ENCODE measurements at places on chromosomes 16 and 17.

DNA sequence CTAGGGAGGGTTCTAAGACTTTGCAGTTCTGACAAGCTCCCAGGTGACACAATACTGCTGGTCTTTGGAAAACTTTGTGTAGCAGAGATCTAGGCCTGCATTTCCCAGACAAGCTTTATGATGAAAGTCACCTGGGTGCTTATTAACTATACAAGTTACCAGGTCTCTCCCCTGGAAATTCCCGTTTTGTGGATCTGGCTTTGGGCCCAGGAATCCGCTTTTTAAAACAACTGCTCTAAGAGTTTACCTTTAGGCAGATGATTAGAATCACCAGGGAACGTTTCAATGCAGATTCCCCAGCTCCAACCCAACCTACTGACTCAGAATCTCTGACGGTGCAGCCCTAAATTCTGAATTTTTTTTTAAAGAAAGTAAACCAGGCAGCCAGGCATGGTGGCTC is 36.3 kb downstream of the MYH3 start:
- DNase-seq, result no peak

GRCh38 chr16:57764341-57765159 is 29.0 kb downstream of the KATNB1 start:
- DNase-seq, result peak; percentile 74

GRCh38 chr17:58920773-58921172 is 165.1 kb downstream of the PPM1E start:
- no peak for DNase-seq

- DNase-seq, result no peak
These were observed 3.1 kb upstream of the PERCC1 start for GRCh38 chr16:1427473-1428461.

GRCh38 chr17:5418858-5419355 is 555 bp downstream of the NUP88 start:
- peak; percentile 62 for DNase-seq

DNA sequence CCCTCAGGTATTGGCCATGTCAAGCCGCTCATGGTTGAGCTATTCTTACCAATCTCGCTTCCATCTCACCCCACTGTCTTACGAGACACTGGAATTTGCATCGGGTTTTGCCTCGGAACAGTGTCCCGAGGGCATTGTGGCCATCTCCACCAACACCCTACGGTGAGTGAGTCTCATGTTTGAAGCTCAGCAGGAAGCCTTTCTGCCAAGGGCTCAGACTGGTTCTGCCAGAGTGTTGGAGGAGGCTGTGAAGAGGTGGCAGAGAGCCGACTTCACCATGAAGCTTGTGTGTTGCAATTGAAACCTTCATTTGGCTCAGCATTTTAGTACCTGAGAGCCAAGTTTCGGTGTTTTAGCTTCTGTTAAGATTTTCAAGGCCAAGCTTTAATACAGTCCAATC is 38.0 kb downstream of the SF3B3 start:
- no peak for DNase-seq

- DNase-seq, result no peak
These were observed 45.6 kb upstream of the PIK3R6 start for GRCh38 chr17:8913091-8913490.

DNA sequence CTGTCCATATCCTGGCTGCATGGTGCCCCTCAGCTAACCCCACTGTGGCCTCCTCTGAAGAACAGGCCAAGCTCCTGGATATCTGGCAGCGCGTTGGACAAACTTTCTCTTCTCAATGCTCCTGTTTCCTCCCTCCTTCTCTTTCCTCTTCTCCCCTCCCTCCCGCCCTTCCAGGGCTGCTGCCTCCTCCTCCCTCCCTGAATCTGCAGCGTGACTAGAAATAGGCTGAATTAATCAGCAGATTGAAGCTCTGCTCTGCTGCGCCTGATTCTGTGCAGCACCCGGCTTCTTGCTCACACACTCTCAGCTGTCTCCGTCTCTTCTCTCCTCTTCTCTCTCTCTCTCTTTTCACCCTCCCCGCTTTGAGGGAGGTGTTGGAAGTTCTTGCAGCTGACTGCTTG is 19.8 kb downstream of the TMEM94 start:
- DNase-seq, result no peak

DNA sequence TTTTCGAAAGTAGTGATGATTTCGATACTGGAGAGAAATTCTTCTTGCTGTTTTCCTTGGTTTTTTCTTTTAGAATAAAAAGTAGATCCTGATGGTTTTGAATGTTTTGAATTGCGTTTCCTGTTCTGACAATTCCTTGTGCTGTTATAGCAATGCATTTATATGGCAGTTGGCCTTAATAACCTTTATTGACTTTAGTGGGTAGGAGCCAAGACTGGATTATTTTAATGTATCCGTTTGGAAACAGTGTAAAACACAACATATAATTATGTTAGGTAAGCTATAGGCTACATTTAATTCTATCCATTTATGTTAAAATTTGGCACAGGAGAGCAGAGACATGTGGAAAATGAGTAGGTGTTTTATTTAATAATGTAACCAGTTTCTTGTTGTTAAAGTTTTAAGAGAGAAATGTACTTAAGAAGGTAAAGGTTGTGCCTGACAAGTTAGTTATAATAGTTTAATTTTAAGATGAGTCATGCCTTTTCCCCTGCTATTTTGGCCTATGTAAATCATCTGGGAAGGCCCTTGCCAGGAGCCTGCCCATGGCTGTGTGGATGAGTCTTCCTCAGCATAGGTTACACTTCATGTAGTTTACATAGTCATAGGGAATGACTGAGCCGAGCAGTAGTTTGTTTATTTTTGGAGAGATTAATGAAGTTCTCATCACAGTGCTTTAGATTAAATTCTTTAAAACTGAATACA is 189.9 kb downstream of the FTO start:
- DNase-seq, result no peak

- DNase-seq, result no peak
These were observed 509.6 kb downstream of the CDH13 start for GRCh38 chr16:83136419-83136818.

- peak; percentile 16 for DNase-seq
These were observed 1.0 kb downstream of the LITAF start for GRCh38 chr16:11585460-11586377.

DNA sequence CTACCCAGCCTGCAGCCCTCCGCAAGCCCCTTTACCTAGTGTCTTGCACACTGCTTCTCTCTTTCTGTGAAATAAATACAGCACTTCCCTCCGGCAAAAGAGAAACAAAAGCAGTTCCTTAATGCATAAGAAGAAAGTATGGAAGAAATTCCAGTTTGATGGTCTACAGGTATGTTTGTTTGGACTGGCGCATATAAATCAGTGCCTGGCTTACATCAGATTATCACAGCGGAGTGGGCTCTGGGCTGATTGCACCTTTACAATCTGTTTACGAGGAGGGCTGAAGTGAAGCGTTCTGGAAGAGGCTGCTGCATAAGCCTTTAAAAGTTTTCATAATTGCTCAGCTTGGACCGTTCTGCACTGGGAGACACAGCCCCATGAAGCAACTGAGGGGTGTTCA is 153.5 kb upstream of the FOXF1 start:
- DNase-seq, result no peak

GRCh38 chr17:6948562-6948961 is 47.3 kb upstream of the ALOX12 start:
- no peak for DNase-seq

DNA sequence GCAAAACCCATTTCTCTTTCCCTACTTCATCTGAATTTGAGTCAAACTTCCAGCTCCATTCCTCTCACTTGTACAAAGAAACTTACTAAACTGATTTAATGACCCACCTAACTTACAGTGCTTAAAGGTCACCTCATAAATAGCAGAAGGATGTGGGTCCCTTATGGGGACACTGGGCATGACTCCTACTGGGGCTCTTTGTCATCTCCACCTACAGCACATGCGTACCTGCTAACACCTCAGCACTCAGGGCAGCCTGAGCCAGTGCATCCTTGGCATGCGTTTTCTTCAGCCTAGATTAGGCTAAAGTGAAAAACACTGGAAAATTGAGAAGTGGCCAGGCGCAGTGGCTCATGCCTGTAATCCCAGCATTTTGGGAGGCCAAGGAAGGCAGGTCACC is 63.2 kb downstream of the HELZ start:
- no peak for DNase-seq

DNA sequence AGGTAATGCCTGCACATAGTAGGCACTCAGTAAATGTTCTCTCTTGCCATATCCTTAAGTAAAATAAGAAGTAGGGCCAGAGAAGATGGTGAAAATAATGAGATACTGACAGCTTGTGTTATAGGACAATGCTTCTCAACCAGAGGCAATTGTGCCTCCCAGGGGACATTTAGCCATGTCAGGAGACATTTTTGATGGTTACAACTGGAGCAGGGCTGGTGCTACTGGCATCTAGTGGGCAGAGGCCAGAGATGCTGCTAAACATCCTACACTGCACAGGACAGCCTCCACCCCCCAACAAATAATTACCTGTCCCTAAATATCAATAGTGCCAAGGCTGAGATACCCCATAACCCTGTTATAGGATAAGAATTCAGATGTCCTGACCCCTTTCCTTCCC is 1.7 kb downstream of the RAD51D start:
- peak; percentile 58 for DNase-seq

DNA sequence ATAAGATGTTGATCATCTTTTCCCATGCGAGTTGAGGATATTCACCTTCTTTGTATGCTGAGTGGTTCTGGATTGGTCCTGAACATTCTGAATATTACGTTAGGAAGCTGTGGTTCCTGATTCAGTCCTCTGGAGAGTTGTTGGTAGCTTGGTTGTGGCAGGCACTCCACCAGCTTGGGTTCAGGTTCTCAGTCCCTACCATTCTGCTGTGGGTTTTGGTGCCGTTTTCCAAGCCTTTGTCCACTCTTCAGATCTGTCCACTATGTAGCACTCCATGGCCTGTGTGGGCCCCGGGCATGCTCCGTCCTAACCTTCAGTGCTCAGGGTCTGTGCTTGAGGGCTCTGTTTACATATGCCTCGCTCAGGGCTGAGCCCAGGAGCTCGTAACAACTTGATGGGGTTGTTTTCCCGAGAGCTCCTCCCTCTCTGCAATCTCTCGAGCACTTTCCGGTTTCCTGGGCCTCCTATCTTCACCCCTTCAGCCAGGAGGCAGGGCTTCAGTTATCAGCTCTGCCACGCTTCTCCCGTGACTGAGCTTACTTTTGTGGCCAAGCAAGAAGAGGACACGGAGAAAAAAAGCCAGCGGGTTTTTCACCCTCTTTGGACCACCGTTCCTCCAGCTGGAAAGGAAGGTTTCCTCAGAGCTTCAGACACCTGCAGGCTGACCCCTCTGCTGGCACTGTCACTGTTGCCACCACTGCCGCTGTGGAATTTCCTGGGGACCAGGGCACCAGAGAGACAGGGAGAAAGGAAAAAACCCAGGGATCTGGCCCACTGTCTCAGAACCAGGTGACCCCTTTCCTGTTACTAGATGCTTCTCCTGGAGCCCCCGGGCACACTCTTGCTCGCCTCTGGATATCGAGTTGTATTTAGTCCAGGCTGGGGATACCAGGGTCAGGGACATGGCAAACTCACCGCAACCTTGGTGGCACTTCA is 19.6 kb downstream of the KIAA0513 start:
- DNase-seq, result peak; percentile 96

- DNase-seq, result no peak
These were observed 12.2 kb upstream of the ZNF267 start for GRCh38 chr16:31861455-31861854.

DNA sequence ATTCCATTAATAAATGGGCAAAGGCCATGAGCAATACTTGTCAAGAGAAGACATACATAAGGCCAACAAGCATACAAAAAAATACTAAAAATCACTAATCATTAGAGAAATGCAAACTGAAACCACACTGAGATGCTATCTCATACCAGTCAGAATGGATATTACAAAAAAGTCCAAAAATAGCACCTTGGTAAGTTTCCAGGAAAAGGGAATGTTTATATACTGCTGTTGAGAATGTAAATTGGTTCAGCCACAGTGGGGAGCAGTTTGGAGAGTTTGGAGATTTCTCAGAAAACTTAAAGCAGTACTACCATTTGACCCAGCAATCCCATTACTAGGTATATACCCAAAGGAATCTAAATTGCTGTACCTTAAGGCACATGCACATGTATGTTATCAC is 467.7 kb downstream of the CDH11 start:
- no peak for DNase-seq

GRCh38 chr17:41223821-41224220 is 2.6 kb upstream of the KRTAP9-2 start:
- no peak for DNase-seq

DNA sequence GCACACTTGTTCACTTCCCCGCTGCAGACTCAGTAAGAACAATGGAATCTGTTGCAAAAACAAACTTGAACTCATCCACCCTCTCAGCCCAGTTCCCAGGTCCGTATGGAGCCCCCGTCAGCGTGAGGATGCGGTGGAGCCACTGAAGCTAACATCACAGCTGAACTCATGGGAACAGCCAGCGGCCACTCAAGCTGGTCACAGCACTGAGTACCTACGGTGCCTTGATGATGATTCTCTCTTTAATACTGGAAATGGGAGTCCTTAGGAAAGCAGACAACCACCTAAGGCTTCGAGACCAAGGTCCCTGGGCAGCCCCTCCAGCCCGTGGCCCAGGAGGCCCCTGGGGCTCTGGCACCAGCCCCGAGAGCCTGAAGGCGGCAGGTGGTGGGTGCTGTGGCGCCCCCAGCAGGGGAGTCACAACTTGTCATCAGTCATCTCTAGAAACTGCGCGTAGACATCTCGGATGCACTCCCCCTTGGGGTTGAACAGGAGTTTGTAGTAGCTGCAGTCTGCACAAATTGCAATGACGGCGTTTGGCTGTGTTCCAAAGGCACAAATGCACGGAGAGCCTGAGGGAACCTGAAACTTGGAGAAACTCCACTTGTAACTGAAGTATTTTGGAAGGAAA is 31.0 kb upstream of the RHOT1 start:
- peak; percentile 61 for DNase-seq

- DNase-seq, result no peak
These were observed 215.8 kb downstream of the TANC2 start for GRCh38 chr17:63181856-63182255.

DNA sequence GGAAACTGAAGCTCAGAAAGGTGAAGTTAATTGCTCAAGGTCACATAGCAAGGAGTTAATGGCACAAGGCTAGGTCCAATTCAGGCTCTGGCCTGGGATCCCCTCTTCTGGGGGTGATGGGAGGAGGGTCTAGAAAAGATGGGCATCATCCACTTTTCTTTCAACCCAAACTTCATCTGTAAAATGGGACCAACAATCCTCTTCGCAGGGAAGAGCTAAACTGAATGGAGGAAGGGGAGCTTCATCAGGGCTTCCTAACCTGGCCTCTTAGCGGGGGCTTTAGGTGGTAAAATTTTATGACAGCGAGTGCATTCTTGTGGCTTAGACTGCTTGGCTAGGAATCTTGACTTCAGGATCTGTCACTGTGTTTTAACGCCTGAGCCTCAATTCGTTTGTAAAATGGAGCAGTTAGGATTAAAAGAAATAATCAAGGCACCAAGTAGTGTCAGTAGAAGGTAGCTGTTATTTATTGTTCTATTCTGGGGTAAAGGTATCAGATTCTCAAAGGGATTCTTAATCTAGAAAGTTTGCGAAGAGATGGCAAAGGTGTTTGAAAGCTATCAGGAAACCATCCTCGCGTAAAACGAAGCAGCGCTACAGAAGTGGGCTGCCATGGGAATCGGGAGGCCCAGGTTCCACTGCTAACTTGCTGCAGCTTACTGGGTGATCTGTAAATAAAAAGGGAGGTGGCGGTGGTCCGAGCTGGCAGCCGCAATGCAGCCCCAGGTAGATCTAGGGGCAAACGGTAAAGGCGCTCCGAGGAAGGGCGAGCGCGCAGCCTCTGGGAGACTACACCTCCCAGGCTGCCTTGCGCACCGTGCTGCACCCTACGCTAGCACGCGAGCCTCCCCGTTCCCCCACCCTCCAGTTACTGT is 1.5 kb upstream of the SRCAP start:
- no peak for DNase-seq

GRCh38 chr17:8632061-8632460 is 1.5 kb upstream of the MYH10 start:
- no peak for DNase-seq

- DNase-seq, result no peak
These were observed 4.9 kb downstream of the STARD3 start for GRCh38 chr17:39641883-39642282.
